ENCODE measurements at places on chromosomes 2 and 18.

GRCh38 chr2:40169430-40169829 lies 282.5 kb downstream of the SLC8A1 start:
- no peak for DNase-seq

GRCh38 chr2:173205375-173205774 lies 129.7 kb downstream of the MAP3K20 start:
- DNase-seq: peak; percentile 64

DNA sequence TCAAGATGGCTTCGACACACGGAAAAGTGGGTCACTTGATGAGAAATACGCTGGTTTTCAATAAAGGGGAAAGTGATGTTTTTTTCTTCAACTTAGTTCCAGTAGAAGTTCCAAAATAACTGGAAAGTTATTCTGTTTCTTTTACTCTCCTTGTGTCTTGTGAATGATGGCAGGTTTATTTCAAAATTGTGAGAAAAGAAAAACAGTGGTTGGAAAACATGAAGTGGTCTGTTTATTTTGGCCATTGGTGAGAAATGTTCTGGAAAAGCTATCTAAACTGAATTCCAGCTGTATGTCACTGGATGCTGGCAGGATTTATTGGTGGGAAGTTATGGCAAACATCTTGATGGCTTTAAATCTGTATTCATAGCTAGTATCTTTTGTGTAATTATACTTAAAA lies 484.1 kb downstream of the DCC start:
- DNase-seq: no peak

DNA sequence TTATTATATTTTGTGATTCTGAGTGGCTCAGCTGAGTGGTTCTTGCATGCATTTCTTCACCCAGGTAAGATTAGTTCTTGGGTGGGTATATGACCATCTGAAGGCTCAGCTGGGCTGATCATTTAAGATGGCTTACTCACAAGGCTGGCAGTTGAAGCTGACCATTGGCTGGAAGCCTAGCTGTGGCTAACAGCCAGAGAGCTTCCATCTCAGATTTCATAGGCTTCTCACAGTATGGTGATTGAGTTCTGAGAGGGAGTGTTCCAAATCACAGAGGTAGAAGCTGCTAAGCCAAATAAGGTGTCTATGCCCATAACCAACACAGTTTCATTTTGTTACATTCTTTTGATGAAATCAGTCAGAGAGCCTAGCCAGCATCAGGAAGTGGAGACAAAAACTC lies 117.4 kb upstream of the RPRM start:
- no peak for DNase-seq

DNA sequence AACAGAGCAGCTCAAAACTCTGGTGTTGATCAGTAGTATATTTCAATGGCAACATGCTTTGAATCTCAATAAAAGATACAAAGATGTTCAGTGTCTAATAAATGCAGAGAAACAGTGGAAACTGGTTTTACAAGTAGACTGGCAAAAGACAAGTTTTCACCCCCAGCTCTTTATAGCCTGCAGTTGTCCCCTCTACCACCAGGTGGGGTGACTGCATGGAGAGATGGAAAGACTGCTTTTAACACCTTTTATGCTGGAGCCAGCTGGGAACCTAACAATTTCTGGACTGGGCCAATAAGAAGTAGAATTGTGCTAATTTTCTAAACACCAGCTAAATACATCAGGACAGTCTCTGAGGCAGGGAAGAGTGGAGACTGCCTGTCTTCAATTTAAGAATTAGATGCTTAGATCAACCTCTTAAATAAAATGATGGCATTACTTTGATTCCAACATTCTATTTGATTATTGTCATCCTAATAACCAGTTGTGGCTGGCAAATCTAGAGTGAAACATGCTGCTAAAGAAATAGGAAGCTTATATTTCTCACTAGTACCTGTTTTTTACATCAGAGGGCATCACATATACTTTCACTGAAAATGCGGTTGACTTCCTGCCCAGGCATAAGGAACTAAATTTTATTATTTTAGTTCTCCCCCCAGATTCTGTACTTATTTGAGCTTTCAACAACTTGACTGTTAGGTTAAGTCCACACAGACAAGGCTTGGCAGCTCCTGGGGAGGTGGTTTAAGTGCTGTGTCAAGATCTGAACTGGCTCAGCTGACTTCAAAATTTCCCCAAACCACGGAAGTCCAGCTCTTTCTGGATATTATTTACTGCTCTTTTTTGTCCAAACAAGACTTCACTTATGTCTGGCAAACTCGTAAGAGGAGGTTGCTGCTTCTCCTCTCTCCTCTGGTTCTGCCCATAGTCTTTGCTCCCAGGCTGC lies 140.5 kb downstream of the TPGS2 start:
- DNase-seq: no peak

GRCh38 chr2:69926849-69927515 lies 12.1 kb downstream of the MXD1 start:
- DNase-seq: no peak

DNA sequence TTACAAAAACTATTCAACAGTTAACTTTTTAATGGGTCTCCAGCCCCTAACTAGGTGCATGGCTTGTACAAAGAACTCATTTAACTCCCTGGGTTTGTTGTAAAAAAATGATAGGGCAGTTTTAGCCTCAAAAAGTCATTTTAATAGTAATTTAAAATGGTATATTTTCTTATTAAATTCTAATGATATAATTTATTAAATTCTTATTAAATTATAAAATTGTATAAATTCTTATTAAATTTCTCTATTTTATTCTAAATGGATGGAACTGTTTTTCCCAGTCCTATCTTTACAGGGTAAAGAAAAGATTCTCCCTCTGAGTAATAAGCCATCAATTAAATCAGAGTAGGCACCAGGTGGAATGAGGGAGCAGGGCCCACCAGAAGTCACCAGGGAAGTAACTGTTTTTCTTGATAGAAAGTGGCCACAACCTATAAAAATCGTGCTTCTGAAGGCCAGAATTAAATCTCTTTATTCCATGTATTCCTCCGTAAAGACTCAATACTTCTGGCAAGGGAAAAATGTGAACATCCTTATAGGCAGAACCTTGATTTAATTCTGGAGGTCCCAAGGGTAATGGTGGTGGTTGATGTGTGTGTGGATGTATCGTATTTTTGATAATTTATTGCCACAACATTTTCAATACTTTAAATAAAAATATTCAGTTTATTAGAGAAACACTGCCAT lies 814 bp downstream of the FKBP7 start:
- DNase-seq: no peak

- no peak for DNase-seq
Measured at GRCh38 chr2:134336921-134337320, 83.0 kb downstream of the MGAT5 start.

GRCh38 chr2:120174963-120175581 lies 48.1 kb downstream of the TMEM185B start:
- peak; percentile 35 for DNase-seq

GRCh38 chr2:61356958-61357350 lies 113.9 kb downstream of the USP34 start:
- DNase-seq: peak; percentile 22

DNA sequence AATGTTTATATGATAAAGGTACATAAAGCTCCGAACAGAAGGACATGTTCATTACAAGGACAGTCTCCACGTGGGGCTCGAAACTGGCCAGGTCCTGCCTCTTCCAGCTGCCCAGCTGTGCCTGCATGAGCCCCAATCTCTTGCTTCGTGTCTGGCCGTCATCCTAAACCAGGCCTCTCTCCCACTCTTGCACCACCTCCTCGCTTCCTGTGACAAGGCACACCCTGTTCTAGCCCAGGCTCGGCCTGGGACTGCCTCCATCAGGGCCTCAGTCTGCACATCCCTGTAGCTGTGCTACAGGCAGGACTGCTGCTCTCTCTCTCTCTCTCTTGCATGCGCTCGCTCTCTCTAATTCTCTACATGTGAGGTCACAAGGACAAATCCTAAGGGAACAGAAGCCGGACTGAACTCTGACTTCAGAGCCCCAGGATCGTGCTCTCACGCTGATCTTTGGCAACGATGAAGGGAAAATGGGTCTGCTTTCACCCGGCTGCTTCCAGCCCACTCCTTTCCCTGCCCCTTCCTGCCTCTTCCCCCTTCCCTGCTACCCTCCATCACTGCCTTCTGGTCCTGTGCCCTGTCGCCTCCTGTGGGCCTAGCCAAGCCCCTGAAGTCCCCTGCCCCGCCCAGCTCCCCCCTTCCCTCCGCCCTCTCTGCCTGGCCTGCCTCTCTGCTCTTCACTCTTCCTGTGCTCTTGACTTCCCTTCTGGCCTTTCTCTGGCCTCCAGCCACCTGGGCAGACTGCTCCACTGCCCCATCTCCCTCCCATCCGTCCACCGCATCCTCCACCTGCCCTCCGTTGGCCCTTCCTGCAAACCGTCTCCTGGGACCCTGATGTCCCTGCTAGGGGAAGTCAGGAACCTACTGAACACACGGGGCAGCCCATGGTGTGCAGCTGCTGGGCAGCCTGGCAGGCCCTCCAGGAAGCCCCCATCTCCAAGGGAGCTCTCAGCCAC lies 7.8 kb upstream of the GPR55 start:
- DNase-seq: no peak

DNA sequence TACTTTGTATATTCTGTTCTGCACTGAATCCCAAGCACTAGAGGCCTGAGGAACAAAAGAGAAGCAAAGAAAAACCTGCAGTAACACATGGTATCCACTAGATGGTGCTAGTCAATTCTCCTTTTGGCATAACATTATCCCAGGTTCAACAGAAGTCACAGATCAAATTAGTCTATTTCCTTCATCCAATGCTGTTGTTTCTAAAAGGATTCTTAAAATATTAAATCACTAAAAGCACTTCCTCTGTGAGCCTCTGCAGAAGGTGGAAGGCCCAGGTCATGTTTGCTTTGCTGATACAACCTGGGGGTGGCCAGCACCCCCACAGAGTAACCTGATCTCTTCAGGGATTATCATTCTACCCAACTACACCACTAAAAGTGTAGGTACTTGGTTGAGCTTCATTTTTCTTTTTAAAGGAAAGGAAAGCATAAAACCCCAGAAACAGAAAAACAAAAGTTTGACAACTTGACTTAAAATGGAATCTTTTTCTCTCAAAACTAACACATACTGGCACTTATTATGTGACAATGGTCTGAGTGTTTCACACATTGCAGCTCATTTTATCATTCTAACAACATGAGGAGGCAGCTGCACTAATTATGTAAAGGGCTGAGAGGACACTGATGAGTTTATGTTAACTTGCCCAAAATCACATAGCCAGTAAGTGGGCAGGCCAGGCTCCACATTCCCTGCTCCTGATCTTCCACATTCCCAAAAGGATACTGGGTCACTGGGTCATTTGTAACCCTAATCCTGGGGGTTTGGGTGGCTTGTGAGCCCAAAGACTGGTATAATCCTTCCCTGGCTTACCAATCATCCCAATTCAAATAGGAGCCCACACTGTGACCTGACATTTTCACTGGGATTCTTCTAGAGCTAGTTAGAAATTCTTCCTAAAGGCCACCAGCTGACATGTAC lies 66.8 kb upstream of the DNER start:
- DNase-seq: peak; percentile 24

- no peak for DNase-seq
Measured at GRCh38 chr2:152505495-152505906, 170.5 kb downstream of the FMNL2 start.

- DNase-seq: no peak
Measured at GRCh38 chr2:18074476-18074875, 196.0 kb downstream of the KCNS3 start.

DNA sequence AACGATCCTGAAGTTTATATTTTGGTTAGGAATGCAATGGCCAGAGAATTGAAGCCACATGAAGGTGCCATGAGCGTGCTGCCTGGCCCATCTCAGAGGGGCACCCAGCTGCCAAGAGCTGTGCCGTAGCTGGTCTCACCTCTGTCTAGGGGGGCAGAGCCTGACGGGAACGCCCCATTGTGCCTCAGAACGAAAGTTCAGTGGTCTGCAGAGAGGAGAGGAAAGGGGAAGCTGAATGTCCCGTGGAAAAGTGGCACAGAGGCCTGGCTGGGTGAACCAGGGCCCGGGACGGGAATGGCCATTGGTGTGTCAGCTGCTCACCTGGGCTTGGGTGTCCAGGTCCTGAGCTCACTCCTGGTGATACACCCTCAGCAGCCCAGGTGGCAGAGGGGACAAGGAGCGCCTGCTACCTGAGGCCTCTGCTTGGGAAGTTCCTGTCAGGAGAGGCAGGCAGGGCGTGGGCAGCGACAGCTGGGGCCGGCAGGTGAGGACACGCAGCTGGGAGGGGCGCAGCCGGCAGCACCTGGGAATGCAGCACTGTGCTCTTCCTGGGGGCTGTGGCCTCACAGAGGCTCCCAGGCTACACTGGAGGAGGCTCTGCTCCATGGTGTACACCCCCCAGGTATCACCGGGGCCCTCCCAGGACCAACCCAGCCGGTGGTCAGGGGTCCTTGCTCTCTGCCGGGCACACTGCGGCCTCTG lies 67.3 kb downstream of the PARD6G start:
- DNase-seq: no peak

DNA sequence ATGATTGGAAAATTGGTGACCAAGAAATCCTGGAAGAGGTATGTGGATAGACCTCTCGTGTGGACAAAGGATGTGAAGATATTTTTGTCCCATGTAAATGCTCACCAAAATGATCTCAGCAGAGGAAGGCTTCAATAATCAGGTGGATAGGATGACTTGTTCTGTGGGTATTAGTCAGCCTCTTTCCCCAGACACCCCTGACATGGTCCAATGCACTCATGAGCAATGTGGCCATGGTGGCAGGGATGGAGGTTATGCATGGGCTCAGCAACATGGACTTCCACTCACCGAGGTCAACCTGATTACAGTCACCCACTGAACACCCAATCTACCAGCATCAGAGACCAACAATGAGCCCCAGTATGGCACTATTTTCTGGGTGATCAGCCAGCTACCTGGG lies 20.2 kb downstream of the CHRNA1 start:
- DNase-seq: no peak

DNA sequence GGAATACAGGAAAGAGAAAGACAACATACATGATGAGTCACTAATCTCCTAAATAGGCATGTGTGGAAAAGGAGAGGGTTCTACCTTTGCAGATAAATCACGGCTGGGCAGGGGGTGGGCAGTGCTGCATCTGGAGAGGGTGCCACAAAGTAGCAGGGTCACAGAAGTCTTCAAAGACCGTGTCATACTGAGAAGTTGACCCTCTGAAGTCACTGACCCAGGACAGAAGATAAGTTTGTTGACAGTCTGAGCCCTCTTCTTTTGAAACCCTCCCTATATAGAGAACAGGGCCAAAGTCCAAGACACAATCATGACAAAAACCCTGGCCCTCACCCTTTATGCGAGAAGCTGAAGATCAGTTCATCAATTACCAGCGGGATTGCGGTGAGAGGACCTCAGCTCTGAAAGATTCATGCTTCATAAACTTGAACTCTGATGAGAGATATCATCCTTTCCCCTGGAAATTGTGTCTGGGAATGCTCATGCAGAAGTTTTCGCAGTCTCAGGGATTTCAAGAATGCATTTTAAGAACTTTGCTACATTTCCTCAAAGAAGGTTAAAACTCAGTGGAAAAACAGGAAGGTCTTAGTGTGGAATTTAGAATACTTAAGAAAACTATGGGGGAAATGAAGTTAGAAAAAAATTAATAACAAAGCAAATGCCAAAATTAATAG lies 129.5 kb downstream of the FAM124B start:
- no peak for DNase-seq
